Smooth muscle cell of the brain vasculature (primary cell): ENCODE measurements at places on chromosomes 12 and 14.

- DNase-seq = peak; percentile 15
Measured at GRCh38 chr14:95774265-95775160, 60.6 kb upstream of the TCL1A start.

DNA sequence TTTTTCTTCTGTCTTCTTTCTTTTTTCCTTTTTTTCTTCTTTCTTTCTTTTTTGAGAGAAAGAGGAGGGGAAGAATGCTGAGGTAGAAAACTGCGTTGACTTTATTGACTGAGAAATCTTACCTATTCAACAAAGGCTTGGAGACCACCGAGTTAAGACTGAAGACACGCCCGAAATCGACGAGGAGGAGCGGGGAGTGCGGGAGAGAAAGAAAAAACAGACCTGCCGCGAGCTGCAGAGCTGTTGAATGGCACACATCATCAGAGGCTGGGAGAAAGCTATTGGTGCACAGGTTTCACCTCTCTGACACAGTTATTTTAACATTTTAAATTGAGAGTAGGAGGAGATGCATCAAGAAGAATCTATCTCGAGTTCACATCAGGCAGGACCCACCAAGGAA, 5.1 kb downstream of the ASCL1 start:
- no peak for DNase-seq

- no peak for DNase-seq
Measured at GRCh38 chr12:109697270-109697553, 16.4 kb upstream of the FAM222A start.

- DNase-seq = no peak
Measured at GRCh38 chr14:75291331-75291730, 12.7 kb downstream of the FOS start.

DNA sequence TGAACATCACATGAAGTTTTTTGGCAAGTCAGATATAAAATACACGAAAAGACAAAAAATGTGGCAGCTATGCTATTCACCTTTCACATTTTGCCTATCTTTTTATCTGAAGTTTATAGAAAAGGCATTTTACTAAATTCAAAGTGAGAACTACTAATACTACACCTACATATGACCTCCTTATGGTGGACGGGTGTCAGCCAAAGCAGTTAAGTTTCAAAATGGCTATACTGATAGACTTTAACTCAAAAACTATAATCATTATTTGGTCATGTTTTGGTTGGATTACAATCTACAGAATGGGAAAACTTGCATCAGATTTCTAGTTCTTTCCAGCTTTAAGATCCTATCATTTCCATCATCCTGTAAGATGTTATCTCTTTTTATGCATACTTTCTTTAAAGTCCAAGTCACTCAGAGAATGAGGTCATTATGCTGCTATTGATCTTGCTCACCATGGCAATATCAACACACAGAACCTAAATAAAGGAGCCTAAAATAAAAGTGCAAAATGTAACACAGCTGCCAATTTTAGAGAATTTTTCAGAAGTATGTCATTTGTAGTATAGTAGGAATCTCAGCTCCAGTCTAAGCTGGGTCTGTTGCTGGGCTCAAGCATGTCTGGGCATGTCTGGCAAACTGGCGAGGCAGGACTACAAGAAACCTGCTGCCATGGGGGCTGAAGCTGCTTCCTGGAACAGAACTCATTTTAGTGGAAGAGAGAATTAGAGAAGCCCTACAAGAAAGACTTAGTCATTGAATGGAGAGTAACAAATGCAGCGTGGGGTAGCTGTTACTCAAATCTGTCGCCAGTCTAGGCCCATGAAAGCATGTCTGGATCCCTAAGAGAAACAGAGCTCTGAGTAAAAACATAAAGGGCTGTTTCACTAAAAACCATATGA, 7.6 kb upstream of the AEBP2 start:
- DNase-seq = no peak

DNA sequence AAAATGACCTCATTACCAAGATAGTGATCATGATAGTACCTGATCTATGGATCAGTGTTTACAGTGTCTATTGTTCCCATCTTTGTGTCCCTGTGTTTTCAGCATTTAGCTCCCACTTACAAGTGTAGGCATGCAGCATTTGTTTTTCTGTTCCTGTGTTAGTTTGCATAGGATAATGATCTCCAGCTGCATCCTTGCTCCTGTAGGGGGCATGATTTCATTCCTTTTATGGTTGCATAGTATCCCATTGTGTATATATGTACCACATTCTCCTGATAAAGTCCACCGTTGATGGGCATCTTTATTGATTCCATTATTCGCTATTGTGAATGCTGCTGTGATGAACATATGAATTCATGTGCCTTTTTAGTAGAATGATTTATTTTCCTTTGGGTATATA, 215.4 kb upstream of the NAV3 start:
- DNase-seq = no peak

DNA sequence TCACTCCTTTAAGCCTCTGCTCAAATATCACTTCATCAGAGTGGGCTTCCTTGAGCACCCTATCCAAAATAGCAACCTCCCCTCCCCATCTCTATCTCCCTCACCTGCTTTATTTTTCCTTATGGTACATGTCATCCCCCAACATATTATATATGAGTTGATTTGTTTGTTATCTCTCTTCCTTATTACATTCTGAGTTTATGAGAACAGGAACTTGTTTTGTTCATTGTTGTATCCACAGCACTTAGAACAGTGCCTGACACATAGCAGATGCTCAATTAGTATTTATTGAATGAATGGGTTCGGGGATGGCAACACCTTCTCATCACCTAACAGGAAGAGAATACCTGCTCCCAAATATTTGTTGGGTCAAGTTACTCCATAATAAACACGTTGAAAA, 24.6 kb upstream of the SMOC1 start:
- DNase-seq = no peak

- no peak for DNase-seq
Measured at GRCh38 chr12:57936513-57936883, 4.9 kb upstream of the ATP23 start.

GRCh38 chr12:125689576-125690410, 624.6 kb downstream of the AACS start:
- no peak for DNase-seq

DNA sequence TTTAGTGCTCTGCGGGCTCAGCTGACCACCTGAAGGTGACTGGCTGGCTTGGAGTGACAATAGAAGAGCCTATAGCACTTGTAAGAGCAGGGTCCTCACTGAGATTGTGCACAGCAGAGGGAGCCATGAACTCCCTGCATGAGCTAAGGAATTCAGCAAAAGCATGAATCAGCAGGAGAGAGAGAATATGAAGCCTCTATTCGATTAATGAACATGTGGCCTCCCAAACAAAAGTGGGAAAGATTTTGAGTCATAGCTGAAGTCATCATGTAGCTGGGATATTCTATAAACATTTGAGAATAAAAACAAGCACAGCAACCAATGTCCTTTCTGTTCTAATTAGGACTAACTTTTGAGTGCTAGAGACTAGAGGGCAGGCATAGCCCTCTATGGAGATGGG, 626.6 kb downstream of the DIO2 start:
- peak; percentile 53 for DNase-seq

GRCh38 chr12:20055856-20056255, 312.5 kb upstream of the PDE3A start:
- no peak for DNase-seq

GRCh38 chr12:49109641-49110463, 795 bp downstream of the LMBR1L start:
- DNase-seq = no peak

DNA sequence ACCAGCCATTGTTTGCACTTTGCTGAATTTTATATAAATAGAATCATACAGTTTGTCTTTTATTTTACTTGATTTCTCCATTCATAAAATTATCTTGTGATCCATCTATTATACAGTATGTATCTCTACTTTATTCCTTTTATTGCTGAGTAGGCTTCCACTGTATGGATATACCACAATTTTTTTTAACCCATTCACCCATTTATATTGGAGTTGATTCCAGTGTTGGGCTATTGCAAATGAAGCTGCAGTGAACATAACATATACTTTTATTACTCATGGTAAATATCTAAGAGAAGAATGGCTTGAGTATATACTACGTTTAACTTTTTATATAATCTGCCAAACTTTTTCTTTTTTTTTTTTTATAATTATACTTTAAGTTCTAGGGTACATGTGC, 463.6 kb downstream of the ETNK1 start:
- DNase-seq = no peak

GRCh38 chr12:131487388-131488124, 223.3 kb upstream of the SFSWAP start:
- DNase-seq = no peak

GRCh38 chr12:110251381-110251780, 29.7 kb upstream of the ATP2A2 start:
- no peak for DNase-seq

DNA sequence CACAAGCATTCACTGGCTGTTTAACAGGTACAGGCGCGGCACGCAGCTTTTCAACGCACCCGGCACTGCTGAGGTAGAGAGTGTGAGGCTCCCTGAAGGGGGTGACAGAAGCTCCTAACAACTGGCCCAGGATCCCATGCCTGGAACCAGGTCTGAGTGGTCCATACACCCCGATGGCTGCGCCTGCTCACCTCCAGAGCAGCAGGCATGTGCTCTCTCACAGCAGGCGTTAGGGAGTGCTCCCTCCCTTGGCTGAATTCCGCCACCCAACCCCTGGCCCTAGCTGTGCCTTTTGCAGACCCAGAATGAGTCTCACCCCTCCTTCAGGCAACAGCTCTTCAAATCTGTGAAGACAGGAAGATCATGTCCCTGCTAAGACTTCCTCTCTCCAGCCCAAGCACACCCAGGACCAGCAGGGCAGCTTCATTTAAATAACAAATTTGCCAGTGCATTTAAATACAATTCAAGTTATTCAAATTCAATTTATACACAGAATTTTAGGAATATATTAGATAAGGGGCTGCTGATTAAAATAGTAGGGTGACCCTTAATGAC, 86.0 kb downstream of the SETD3 start:
- no peak for DNase-seq

DNA sequence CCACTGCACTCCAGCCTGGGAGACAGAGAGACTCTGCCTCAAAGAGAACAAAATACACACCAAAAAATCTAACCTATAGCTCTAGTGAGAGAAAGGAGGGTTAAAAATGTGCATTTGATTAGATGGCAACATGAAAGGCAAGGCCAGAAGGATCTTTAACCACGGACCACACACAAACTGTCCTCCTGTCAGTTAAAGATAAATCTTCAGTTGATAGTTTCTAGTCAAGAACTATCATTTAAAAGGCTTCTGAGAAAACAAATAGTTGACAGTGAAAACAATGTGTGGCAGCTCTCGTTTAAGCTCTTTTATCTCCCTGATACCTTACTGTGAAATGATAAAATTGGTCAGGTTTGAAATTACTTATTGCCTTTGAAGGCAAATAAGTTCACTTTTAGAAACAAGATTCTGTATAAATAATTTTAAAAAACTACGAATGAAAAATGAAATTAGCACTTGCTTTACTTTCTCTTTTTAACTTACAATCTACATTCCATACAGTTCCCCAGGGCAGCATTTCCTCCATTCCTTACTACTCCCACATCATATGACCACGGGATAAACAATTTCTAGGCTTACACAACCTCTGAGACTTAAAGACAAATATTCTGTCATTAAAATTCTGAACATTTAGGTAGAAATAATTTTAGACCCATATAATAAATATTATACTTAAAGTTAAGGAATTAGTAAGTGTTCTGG, 71.4 kb upstream of the GNPNAT1 start:
- DNase-seq = peak; percentile 40

DNA sequence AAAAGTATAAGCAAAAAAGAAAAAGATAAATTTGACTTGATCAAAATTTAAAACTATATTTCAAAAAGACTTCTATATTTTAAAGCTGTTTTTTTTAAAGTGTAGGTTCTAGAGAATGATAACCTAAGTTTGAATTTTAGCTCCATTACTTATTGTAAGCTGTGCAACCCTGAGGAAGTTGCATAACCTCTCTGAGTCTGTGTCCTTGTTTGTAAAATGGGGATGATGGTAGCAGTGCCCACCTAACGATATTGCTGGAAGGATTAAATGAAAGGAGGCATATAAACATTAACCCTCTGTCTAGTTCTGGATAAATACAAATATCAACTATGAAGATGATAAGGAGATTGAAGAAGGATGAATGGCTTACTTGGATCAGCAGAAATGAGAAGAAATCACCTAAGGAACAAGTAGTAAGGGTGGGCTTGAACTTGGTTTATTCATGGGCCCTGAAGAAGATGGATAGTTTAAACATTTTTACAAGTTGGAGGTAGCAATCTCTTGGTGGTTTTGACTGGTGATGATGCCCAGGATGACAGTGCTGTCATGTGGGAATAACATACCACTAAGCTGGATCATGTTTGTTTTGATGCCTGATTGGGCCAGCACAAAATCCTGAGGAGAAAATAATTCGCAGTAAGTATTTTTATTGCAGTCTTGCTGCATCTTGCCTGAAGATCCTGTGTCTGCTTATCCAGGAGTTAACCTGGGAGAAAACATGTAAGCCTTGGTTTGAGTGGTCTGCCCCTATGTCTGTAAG, 35.0 kb downstream of the TXNRD1 start:
- DNase-seq = no peak

DNA sequence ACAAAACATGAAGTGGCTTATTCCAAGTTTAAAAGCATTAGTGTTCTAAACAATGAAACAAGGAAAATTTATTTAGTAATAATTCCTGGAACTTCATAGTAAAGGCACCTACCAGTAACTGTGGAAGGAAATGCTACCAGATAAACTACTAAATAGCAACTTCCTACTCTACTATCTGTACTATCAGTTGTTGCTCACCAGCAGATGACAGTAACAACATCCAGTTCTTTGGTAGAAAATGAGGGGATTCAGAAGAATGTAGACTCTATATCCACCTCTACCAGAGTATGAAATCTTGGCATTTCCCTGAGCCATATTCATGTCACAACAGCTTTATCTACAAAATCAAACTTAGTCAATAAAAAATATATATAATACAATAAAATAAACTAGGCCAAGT, 3.1 kb downstream of the ENTPD5 start:
- DNase-seq = no peak

DNA sequence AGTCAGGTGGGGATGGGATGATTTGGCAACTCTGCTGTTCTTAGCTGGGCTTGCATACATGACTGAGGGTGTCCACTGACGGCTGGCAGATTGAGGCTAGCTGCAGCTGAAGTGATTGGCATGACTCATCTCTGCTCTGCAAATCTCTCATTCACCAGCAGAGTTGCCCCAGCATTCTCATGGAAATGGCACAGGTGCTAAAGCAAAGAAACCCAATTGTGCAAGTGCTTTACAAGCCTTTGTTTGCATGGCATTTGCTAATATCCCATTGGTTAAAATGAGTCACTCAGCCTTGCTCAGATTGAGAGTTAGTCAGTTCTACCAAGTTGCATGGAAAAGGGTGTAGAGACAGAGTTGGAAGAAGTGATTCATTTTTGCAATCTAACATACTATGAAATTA, 389.7 kb upstream of the FAR2 start:
- DNase-seq = no peak

GRCh38 chr12:90060031-90060430, 351.4 kb upstream of the ATP2B1 start:
- DNase-seq = no peak
